Stimulated activated CD4-positive, alpha-beta T cell treated with anti-CD3 and anti-CD28 coated beads, Interleukin-2, amount 100 ng/mL, for 4 hours (primary cell): ENCODE measurements at places on chromosomes 4 and X.

GRCh38 chrX:68431836-68432235, 1.5 kb downstream of the OPHN1 start:
- no peak for DNase-seq

GRCh38 chrX:9151772-9152307, 117.9 kb upstream of the FAM9B start:
- no peak for DNase-seq

DNA sequence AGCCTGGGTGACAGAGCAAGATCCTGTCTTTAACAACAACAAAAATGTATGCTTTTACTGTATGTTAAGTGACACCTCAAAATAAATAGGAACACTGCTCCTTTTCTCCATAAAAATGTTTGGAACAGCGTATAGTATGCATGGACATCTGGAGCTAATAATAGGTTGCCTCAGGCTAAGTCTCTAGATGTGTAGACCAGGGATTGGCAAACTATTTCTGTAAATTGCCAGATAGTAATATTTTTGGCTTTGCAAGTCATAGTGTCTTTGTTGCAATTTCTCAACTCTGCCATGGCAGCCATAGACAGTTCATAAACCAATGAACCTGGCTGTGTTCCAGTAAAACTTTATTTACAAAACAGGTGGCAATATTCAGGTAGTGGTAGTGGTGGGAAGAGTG, 76.6 kb upstream of the CBLL2 start:
- DNase-seq = no peak

DNA sequence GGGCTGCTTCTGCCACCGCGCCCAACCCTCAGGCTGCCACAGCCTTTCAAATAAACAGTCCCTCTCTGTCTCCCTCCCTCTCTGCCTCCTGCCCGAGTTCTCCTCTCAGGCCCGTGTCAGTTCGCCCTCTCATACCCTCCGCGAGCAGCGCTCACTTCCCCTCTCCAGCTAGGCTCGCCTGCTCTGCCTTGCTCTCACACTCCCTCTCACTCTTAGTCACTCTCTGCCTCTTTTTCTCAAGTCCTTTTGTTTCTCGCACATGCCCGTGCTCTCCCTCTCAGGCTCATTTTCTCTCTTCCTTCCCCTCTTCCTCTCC, 3.2 kb downstream of the EFNB1 start:
- DNase-seq = no peak

DNA sequence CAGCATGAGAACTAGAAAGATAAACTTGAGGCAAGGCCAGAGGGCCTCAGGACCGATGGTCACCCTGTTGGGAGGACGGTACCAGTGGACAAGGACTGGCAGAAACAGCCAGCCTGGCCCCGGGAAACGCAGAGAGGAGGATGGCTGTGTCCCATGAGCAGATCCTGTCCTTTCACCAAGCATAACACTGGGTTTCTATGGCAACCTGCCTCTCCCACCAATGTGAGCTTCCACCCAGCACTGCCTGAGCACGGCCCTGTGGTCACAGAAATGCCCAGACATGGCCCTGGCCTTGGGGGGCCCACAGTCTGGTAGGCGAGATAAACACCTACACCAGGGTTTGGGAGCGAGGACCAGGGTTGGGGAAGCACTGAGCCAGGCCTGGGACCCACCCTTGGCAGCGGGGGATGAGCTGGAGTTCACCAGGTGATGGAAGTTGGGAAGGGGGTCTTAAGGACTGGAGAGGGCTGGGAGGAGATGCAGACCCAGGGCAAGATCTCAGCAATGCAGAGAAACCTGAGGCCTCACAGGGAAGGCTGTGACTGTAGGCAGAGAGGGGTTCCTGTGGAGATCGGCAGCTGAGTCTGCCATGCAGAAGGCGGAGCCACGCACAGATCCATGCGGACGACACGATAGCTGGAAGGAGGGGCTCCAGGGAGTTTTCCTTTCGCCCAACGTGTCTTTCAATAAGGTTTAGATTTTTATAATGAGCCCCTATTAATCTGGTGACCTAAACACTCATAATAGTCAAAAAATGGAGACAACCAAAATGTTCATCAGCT, 32.7 kb upstream of the CRMP1 start:
- no peak for DNase-seq

DNA sequence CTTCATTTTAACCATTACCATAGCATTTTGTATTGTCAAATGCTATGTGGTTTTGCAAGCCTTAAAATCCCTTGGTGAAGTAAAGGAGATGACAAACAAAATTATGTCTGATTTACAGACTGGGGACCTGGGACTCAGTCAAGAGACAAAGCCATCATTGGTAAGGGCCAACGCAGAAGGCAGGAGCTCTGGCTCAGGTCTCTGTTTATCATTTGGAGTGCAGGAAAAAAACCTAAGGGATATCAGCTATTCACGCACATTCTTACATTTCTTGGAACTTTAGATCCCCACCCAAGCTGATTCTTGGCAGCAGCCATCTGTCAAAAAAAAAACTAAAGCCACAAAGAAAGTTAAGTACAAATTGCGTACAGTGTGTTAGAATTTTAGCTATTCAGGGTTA, 731.9 kb downstream of the STPG2 start:
- DNase-seq = no peak

- DNase-seq = no peak
Measured at GRCh38 chr4:18735740-18736268, 714.2 kb upstream of the LCORL start.

- no peak for DNase-seq
Measured at GRCh38 chr4:39043058-39043860, 11.1 kb upstream of the TMEM156 start.

- no peak for DNase-seq
Measured at GRCh38 chrX:17042037-17042436, 95.6 kb downstream of the REPS2 start.

GRCh38 chr4:73727685-73728084, 12.7 kb upstream of the CXCL8 start:
- DNase-seq = no peak

GRCh38 chr4:55386073-55386472, 9.7 kb upstream of the TMEM165 start:
- no peak for DNase-seq

DNA sequence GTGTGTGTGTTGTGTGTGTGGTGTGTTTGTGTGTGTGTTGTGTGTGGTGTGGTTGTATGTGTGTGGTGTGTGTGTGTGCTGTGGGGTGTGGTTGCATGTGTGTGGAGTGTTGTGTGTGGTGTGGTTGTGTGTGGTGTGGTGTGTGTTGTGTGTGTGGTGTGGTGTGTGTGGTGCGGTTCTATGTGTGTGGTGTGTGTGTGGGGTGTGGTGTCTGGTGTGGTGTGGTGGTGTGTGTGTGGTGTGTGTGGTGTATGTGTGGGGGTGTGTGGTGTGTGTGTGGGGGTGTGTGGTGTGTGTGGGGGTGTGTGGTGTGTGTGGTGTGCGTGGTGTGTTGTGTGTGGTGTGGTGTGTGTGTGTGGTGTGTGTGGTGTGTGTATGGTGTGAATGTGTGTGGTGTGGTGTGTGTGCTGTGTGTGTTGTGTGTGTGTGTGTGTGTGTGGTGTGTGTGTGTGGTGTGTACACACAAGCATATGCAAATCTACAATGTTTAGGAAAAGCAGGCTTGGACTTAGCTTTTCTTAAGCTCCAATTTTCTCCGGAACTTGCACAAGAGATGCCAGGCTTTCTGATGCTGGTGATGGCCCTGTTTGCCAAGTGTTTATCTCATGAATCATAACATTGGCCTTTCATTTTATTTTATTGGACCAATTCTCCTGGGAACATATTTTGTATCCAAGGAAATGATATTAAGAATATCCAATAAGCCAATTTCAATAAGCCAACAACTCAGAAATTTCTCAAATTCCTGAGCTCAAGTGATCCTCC, 148.7 kb downstream of the SPATA18 start:
- DNase-seq = no peak

GRCh38 chrX:1589356-1590130, 1.9 kb upstream of the AKAP17A start:
- no peak for DNase-seq

- DNase-seq = no peak
Measured at GRCh38 chr4:137425281-137425680, 107.0 kb downstream of the PCDH18 start.

DNA sequence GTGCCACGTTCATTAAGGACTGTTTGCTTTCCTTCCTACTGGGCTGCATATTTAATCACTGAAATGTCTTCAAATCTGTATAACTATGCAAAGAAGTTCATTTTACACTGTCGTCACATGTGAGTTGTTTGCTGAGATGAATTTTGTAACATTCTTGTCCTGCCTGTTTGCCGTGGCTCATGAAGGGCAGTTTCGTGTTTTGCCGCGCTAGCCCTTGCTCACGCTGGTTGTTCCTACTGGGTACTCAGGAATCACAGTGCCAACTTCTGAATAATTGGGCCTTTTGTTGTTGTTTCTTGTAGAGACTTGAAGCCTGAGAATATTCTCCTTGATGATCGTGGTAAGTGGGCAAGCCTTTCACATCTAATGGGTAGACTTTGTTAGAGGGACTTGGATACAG, 52.2 kb downstream of the HTT-AS start:
- no peak for DNase-seq

DNA sequence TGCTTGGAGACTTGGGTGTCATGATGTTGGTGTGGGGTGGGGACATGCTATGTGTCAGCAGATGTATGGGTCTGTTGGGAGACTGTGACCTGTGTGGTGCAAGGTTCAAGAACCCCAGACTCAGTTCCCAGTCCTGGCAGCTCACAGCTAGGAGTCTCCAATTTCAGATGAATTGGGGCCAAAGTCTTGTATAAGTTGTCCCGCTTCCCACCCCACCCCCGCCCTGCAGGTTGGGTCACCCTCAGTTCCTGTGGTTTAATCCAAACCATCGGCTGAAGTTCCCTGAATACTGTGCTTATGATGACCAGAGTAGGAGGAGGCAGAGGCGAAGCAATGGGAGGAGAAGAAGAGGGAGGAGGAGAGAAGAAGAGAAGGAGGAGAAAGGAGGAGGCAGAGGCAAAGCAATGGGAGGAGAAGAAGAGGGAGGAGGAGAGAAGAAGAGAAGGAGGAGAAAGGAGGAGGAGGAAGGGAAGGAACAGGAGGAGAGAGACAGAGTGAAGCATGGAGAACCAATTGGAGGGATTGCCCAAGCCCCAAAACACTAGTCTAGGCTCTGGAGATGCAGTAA, 112.6 kb downstream of the EFNB1 start:
- no peak for DNase-seq

DNA sequence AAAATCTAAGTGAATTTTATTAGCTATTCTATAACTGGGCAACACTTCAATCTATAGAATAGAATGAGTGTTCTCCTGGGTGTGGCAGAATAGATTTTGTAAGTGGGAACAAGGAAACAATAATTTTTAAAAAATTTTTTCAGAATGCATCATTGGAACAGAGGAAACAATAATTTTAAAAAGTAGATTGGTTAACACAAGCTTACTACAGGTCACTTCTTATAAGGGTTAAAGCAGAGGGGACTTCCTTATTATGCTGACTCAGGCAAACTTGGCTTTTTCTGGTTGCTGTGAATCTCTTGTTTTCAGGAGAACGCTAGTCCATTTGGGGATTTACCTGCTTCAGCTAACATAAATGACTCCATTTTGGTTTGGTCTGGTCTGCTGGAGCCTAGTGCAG, 52.5 kb downstream of the HOPX start:
- no peak for DNase-seq

GRCh38 chr4:37685161-37685822, 884 bp downstream of the RELL1 start:
- DNase-seq = no peak

- DNase-seq = no peak
Measured at GRCh38 chr4:103496800-103497199, 223.0 kb downstream of the TACR3 start.

GRCh38 chr4:145656156-145656555, 23.8 kb upstream of the C4orf51 start:
- DNase-seq = no peak

DNA sequence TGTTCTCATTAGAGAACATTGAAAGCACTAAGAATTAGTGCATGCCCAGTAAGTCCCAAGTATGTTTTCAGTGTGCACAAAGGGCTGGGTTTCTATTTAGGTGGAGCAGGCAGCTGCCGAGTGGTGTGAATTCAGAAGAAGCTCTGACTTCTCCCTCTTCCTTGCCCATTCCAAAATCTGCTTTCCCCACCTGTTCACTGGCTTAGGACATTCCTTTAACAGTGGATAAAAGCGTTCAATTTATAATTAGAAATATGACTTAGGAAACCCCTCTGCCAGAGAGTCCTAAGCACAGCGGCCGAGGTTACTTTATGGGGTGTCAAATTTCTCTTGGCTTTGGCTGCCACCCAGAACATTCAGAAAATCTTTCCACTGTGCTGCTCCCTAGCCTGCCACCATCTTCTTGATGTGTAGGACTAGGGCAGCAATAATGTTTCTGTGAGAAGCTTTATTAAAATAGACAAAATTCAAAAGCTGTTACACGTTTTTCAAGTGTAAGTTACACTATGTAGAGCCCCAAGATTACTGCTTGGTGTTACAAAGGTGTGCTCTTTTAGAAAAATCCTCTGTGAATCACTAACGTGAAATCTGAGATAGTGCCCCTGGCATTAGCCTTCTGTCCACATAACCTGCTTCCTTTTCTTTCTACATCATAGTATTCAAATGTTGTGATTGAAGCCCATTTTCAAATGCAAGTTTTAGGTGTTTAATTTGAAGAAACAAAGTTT, 191.6 kb upstream of the ANKRD50 start:
- no peak for DNase-seq

GRCh38 chr4:74555231-74555630, 110.3 kb downstream of the AREG start:
- no peak for DNase-seq

GRCh38 chrX:619451-619811, 11.2 kb upstream of the SHOX start:
- no peak for DNase-seq

DNA sequence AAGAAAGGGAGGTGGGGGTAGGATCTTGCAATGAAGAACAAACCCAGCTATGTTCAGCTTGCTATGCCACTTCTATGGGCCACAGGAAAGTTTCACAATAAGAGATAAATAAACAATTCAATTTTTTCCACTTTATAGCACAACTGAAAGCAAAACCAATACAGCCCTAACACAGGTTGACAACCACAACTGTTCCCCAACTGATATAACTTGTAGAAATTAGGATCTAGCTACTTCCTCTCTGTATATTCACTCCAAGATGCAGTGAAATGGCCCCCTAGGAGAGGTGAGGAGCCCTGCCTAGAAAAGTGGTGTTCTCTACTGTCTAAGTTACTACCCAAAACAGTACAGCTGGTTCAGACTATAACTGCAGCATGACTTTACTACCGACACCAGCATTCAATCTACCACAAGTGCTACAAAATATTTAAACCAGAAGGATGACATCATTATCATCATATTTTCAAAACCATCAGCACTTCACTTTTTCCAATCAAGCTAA, 77.0 kb downstream of the FBXW7 start:
- DNase-seq = no peak

DNA sequence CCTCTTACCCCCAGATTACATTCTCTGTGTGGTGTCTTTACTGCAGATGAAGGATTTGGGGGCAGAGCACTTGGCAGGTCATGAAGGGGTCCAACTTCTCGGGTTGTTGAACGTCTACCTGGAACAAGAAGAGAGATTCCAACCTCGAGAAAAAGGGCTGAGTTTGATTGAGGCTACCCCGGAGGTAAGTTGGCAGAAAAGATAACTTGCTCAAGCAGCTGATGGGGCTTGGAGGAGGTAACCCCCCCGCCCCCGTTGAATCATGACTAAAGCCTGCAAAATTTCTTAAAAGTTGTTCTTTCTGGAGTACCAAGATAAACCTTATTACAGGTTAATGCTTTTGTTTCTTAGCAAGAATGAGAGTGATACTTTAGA, 1.5 kb downstream of the CCNG2 start:
- no peak for DNase-seq
